ENCODE measurements at places on chromosomes 1 and 21.

DNA sequence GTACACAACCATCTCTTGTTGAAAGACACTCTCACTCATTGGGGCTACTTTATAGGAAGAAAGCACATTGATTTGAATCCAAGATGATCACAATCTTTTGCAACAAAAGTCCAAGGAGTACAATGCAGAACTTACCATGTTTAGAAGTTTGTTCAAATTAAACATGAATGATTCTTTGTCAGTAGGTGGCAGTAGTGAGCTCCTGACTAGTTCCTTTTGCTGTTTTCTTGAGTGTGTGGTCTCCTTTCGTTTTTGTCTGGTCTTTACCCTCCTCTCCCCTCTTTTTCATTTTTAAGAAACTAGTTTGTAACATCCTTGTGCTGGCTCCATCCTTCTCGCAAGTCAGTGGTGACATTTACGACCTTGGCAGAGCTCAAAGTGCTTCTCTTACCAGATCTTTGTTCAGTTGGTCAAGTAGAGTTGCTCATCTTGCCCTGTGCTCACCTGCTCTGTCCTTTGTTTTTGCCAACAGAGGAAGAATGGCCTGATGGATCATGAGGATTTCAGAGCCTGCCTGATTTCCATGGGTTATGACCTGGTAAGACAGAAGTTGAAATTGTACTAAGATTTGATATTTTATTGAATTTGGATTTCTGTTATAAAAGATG, 35.7 kb upstream of the MTR start:
- peak; percentile 27 for DNase-seq

GRCh38 chr1:212488436-212489283, 55.9 kb downstream of the NENF start:
- DNase-seq, result peak; percentile 12

- DNase-seq, result no peak
These were observed 40.9 kb downstream of the CLIC4 start for GRCh38 chr1:24786191-24786590.

- no peak for DNase-seq
These were observed 1.6 kb downstream of the OR2AK2 start for GRCh38 chr1:247966532-247967204.

DNA sequence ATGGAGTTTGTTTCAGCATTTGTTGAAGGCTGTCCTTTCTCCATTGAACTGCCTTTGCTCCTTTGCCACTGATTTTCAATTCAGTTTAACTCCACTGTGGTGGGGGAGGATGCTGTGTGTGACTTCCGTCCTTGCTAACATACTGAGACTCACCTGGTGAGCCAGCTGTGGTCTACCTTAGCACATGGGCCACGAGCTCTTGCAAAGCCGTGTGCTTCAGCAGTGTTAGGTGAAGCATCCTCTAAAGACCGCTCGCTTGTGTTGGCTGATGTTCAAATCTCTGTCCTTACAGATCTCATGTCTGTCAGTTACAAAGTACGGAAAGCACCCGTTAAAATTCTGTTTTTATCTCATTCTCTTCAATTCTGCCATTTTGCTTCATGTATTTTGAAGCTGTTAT, 3.6 kb upstream of the SPATC1L start:
- DNase-seq, result no peak

GRCh38 chr1:228866468-228866867, 131.2 kb downstream of the RHOU start:
- DNase-seq, result no peak

DNA sequence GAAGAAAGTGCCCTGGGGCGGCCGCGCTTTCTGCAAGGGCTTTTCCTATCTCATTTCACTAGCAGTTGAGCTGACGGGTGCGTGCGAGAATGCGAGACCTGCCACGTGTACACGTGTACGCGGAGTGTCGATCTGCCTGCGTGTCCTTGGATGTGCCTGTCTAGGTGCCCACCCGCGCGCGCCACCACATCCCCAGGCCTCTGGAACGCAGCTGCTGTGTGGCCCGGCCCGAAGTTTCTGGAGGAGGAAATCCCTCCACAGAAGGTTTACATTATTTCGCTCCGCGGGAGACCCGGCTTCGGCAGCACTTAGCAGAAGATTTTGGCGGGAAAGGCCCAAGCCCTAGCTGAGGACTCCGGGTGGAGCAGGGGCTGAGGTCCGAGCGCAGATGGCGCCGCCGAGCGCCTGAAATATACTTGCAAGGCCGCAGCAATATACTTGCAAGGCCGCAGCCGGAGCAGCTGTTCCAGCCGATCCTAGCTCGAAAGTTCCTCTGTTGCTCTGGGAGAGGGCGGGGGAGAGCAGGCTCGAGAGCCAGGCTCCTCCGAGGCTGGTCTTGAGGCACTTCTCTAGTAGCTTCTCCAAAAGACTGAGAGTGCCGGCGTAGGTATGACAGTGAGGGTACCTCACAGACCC, 3.9 kb downstream of the TBX15 start:
- peak; percentile 29 for DNase-seq

- DNase-seq, result peak; percentile 3
These were observed 80.2 kb upstream of the ACTL8 start for GRCh38 chr1:17674726-17675500.

GRCh38 chr1:1245817-1246576, 525 bp downstream of the C1QTNF12 start:
- no peak for DNase-seq

GRCh38 chr1:66925558-66925910, 744 bp downstream of the MIER1 start:
- no peak for DNase-seq

- DNase-seq, result no peak
These were observed 4.4 kb upstream of the PEA15 start for GRCh38 chr1:160200786-160201185.

- DNase-seq, result no peak
These were observed 13.3 kb upstream of the TRAF3IP3 start for GRCh38 chr1:209742409-209743144.

GRCh38 chr1:37574834-37575480, 18.2 kb downstream of the DNALI1 start:
- no peak for DNase-seq

DNA sequence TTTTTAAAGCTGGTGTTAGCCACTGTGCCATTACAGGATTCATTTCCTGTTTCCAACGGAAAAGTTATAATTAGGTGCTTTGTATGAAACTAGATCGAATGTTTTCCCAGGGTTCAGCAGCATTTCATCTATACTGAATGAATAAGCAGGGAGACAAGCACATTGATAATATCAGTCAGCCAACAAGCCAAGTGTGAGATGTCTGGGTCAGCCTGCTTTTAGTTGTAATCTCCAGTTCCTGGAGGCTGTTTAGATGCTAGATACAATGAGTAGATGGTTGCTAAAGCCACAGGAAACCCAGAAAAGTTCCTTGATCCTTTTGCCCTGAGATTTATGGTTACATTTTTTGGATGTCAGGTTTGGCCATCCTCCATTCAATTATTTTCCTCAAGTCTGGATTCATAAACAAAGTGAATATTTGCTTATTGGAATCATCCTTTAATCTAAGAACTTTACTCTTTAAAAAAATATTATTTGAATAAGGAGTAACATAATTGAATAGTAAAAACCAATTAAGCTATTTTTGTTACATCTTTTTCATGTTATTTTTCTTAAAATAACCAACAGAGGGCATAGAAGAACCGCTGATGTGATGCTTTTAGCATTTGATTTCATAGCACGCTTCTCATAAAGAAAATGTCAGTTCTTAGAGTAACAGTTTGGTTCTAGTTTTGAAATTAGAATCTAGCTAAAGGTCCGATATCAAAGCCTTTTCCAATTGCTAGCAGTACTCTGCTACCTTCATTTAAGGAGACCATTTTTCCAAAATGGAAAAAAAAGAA, 76.6 kb downstream of the HSPA13 start:
- no peak for DNase-seq

GRCh38 chr21:31278511-31279130, 65.4 kb downstream of the TIAM1 start:
- no peak for DNase-seq

- DNase-seq, result no peak
These were observed 56.0 kb downstream of the RUNX3 start for GRCh38 chr1:24874056-24874455.

- no peak for DNase-seq
These were observed 16.8 kb downstream of the PLA2G5 start for GRCh38 chr1:20086800-20087199.

- DNase-seq, result no peak
These were observed 16.5 kb upstream of the FRRS1 start for GRCh38 chr1:99782920-99783319.

DNA sequence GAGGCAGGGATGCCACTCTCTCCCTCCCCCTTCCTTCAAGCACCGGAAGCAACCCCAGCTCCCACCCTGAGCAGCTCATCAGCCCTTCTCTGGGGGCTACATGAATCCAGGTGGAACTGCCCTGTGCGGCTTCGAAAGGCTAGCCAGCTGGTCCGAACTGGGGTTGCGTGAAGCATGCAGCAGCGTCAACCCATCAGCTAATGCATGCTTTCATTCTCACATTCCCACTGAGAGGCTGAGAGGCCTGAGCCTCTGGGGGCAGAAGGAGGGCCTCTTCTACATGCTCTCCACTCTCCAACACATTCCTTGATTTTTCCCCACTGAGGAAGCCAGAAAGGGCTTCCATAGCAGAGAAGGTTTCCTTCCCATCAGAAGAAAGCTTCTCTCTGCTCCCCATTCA, 5.6 kb downstream of the RXRG start:
- no peak for DNase-seq

GRCh38 chr21:41715649-41716281, 51.1 kb downstream of the RIPK4 start:
- DNase-seq, result no peak

DNA sequence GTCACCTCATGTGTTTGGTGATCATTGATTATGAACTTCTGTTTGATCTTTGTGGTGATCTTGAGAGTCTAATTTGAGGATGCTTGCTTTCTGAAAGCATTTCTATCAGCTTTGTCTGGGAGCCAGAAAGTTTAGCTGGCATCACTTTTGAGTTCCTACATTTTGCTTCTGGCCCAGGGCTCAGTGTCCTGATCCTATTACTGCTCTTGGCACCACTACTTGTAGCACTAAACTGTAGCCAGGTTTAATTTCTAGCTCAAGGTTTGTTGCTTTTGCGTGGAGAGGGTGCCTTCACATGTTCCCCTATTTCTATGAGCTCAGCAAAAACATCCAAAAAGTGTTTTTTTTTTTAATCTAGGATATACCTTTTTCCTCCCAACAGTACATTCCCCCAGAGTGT, 9.3 kb downstream of the TTC3 start:
- no peak for DNase-seq

- DNase-seq, result no peak
These were observed 157.6 kb upstream of the CAMK1G start for GRCh38 chr1:209425959-209426358.

DNA sequence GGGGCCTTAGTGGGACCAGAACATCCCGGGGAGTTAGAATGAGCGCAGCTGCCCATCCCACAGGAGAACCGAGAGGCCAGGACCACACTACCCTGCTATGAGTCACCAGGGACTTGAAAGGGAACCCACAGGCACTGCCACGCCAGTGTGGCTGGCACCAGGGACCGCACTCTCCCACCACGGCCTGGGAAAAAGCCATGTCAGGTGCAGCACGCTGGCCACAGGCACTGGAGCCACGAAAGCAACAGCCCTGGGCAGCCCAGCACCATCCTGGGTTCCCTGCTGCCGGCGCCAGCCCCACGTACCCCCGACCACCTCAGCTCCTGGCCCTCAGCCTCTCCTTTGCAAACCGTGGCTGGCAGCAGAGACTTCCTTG, 14.1 kb upstream of the TMEM240 start:
- no peak for DNase-seq

DNA sequence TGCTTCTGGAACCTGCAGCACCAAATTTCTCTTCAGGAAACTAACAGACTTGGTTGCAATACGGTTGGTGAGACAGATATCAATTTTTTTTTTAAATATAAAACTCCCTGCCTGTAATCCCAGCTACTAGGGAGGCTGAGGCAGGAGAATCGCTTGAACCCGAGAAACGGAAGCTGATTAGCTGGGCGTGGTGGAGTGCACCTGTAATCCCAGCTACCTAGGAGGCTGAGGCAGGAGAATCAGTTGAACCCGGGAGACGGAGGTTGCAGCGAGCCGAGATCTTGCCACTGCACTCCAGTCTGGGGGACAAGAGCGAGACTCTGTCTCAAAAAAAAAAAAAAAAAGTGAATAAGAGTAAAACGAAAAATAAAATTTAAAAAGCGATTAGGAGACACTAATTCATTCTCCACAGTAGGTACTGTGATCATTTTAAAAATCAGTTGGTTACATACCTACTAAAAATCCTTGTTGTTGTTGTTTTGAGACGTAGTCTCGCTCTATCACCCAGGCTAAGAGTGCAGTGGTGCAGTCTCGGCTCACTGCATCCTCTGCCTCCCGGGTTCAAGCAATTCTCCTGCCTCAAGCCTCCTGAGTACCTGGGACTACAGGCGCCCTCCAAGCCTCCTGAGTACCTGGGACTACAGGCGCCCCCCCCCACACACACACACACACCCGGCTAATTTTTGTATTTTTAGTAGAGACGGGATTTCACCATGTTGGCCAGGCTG, 796 bp upstream of the RBM8A start:
- DNase-seq, result no peak

DNA sequence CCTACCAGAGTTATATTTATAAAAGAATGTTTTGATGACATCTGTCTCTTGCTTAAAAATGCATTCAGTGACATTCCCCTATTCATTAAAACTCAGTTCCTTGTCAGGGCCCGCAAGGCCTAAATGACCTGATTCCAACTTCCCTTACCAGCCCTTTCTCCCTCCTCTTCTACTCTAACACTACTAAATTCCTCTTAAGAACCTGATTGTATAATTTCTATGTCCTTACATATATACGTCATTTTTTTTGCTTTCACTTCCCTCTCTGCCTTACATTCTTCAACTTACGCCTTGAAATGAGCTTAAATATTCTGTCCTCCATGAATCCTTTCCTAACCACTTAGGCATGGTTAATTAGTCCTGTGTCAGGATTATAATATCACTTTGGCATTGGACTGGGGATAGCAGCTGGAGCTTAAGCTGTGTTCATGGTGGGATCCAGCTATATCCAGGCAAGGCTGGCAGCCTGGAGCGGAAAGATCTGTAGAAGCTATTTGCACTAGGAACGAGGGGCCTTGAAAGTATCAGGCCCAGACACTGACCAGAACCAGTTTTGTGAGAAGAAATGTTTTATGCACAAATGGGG, 360.2 kb upstream of the PTBP2 start:
- no peak for DNase-seq

DNA sequence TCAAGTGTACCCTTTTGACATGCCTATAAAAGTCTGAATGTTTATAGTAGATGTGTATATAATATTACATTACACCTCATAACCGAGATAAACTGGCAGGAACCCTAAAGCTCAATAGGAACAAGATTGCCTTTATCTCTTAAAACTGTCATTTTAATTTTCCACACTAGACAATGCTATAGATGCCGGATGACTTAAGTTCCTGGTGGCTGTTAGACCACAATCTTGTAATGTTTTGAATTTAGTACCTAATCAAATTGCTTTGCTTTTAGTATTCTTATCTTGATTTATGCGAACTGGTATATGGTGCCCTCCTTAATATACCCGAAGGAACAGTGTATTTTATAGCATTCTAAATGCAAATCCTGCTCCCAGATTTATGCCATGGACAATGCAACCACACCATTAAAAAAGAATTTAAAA, 1397.0 kb upstream of the ADGRL4 start:
- no peak for DNase-seq

- DNase-seq, result no peak
These were observed 234.6 kb downstream of the USP25 start for GRCh38 chr21:15964236-15964855.

- no peak for DNase-seq
These were observed 42.2 kb downstream of the RNF220 start for GRCh38 chr1:44447051-44447810.

Measured in HL-60 (cell line).